ENCODE measurements at places on chromosomes 2 and 18. TPM values are rescaled to one million over a fixed set of nuclear protein-coding genes. Genes with fewer than 3 reads are reported as not detected.

DNA sequence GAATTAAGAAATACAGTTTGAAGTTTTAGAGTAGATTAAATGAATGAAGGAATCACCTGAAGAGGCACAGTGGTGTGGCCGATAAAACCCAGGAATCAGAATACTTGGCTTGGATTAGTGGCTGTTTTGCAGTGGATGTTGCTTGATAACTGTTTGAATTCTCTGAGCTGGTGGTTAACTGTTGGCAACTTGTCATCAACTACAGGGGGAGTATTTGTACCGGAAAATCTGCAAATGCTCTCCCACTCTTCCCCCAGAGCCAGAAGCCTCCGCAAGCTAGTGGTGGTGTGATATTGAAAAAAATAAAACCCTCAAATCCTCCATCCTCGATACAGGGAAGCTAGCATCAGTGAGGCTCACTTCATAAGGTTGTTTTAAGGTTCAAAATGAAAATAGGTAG lies 326.7 kb downstream of the DPP10 start:
- DNase-seq: no peak

GRCh38 chr2:69791045-69791444 lies 38.4 kb upstream of the GMCL1 start:
- peak; percentile 33 for DNase-seq

DES gene
- 0.51 TPM for total RNA-seq

- DNase-seq: no peak
Observed at GRCh38 chr2:199646439-199646838, 188.7 kb upstream of the SATB2 start.

LRRTM1 gene
- not detected for total RNA-seq

DNA sequence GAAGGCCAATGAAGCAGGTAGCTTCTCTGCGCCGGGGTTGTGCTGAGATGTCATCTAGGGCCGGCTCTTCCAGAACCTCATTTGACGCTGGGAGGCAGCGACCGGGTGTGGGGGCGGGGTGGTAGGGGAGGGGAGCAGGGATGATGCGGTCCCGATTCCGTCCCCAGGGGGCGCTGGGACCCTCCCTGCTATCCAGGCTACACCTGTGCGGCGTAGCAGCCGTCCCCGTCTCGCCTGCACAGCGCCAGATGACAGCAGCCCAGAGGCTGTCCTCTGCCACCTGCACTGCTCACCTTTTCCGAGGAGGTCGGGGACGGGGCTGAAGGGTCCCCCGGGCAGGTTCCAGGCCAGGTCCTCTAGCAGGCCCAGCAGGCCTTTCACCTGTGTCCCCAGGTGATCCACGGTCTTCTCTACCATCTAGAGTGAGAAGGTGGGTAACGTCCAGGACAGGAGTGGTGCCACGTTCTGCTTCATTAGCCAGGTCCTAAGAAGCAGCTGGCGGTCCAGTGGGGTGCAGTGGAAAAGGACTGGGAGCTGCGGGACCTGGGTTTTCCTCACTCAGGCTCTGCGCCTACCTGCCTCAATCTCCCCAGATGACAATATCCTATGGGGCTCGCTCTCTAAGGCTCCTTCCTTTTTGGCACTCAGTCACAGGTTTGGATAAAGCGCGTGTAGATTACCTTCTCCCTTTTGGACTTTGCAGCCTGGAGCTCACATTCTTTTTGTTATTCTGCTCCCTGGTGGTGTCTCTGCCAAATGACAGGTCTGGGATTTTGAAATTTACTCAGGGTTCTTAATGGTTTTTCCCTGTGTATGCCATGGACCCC lies 56.0 kb upstream of the RAB6C start:
- DNase-seq: peak; percentile 65

- peak; percentile 75 for DNase-seq
Observed at GRCh38 chr2:61018318-61018755, 282 bp upstream of the PUS10 start.

DNA sequence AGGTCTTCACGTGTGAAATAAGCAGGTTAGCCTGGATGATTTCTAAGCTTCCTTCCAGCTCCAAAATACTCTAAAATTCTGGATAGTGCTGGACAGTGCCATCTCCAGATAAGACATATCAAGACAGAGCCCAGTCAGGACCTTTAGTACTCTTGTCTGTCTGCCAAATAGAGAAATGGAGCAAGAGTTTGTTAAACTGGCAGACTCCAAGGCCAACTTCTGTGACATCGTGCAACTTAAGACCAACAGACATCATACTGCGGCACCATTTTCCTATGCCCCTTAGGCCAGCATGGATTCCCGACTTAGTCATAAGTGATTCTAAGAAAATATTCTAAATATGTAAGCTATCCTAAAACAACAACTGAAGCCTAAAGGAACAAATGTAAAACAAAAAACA lies 118.6 kb downstream of the RBMS1 start:
- DNase-seq: peak; percentile 52

INO80C gene
- total RNA-seq: 0.97 TPM

DNA sequence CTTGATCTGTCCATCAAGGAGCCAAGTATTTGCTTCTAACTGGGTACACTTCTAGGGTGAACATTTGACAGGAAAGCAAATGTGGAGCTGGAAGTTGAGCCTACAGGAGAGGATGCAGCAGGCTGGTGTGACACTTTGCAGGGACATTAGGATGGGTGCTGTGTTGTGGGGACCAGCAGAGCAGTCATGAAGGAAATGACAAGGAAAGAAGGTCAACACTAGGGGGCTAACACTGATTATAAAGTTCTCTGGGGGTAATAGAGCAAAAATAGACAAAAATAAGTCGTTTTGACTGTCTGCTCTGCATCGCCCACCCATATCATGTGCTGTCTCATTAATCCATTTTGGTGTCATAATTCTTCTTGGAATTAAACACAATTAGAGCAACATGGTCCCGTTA lies 652.4 kb downstream of the STK39 start:
- no peak for DNase-seq

GRCh38 chr2:8193146-8193545 lies 488.7 kb upstream of the ID2 start:
- DNase-seq: no peak

GRCh38 chr2:118539290-118539689 lies 308.2 kb downstream of the EN1 start:
- DNase-seq: peak; percentile 75

DNA sequence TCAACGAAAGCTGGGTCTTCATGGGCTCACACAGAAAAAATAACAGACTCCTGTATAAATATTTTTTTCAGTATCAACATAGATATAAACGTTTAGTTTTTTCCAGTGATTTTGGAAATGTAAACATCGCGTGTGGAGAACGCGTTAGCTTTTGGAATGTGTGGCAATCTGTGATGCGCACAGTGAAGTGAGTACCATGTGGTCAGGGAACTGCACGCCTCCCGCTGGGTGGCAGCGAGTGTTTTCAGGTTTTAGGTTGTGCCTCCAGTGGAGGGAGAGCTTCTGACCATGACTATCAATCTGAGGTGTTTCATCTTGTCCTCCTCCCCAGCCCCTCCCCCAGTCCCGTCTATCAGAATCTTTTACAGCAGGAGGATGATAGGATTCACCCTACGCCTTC lies 127.8 kb downstream of the ARHGAP28 start:
- DNase-seq: no peak

GRCh38 chr18:74609535-74609934 lies 11.9 kb downstream of the ZNF407 start:
- DNase-seq: peak; percentile 88

- peak; percentile 56 for DNase-seq
Observed at GRCh38 chr2:121475811-121476571, 54.7 kb upstream of the RNU4ATAC start.

All from GM23248 (cell line).